ENCODE measurements at places on chromosomes 16 and 17.

- DNase-seq, result no peak
Measured at GRCh38 chr17:334974-335481, 17.6 kb downstream of the RPH3AL start.

DNA sequence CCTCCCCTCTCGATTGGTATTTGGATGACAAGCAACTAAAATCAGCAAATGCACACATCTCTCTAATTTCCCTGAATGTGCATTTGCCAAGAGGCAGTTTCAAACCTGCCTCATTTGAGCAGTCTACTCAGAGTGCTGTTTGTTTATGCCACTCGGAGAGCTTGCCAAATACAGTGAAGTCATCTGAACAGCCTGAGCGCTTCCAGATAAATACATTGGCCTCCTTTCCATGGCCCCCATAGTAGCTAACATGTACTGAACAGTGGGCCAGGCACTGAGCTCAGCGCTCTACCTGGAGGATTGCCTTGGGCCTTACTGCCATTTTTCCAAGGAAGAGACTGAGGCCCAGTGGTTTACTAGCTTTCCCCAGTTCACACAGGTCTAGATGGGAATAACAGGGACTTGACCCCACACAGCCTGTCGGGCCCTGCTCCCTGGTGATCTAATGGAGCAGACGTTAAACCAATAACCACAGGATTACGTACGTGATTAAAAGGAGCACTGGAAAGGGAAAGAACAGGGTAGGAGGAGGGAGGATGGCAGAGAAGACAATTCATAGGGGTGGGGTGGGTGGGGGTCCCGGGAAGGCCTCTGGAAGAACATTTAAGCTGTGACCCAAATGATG, 18.7 kb upstream of the ANKRD40CL start:
- no peak for DNase-seq

GRCh38 chr17:34420254-34420766, 57.3 kb upstream of the CCL1 start:
- peak; percentile 47 for DNase-seq

- no peak for DNase-seq
Measured at GRCh38 chr17:1076299-1076981, 79.5 kb downstream of the TIMM22 start.

DNA sequence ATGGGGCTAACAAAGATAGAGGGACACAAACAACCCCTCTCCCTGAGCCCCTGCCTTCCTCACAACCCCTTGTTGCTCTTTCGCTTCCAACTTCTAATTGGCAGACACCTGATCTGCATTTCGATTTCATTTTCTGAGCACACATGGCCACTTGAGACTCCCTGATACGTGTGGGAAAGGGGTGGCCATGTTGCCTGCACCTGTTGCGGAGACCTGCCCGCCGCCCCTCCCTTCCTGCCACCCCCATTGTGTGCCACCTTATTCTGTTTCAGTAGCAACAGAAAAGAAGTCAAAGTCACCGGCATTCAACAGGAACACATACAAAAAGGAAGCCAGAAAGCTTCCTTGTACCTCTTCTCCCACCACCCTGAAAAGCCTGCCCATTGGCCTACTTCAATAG, 254.7 kb upstream of the SOX9 start:
- DNase-seq, result no peak

DNA sequence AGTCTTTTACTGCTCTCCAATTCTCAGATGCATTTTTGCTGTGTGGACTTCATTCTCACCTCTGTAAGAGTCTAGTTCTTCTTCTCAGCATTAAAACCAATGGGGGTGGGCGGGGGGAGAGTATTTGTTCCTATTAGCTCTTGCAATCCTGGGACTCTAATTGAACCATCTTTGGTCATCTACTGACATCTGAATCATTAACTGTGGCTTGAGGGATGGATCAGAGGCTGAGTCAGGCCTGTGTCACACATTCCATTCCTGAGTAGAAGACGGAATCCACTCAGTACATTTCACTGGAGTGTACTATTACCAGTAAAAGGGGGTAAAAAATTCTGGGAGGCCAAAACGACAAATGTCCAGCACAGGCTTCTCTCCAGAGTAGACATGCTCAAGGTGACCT, 12.8 kb upstream of the ZNF23 start:
- DNase-seq, result no peak

- DNase-seq, result peak; percentile 87
Measured at GRCh38 chr17:75113798-75114551, 4.2 kb downstream of the ARMC7 start.

DNA sequence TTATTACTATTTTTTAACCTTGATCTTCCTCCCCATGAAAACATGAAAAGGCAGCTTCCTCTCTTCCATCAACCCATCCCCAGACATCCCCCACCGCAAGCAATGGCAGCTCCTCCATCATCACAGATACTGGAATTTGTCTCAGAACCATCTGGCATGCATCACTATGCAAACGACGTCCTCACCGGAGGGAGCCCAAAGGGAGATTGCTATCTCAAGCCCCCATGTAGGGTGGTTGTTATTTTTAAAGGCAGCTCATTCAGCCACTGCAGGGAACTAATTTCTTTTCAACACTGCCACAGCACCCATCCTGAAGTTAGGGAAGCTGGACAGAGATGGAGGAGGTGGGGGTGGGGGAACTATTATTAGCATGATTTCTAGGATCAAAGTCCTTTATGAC, 222.5 kb downstream of the FOXL1 start:
- DNase-seq, result no peak

GRCh38 chr17:63703556-63704258, 3.8 kb upstream of the LIMD2 start:
- no peak for DNase-seq

- DNase-seq, result no peak
Measured at GRCh38 chr16:15972046-15972868, 22.8 kb downstream of the ABCC1 start.

- peak; percentile 84 for DNase-seq
Measured at GRCh38 chr16:2720719-2721633, 952 bp upstream of the PRSS27 start.

DNA sequence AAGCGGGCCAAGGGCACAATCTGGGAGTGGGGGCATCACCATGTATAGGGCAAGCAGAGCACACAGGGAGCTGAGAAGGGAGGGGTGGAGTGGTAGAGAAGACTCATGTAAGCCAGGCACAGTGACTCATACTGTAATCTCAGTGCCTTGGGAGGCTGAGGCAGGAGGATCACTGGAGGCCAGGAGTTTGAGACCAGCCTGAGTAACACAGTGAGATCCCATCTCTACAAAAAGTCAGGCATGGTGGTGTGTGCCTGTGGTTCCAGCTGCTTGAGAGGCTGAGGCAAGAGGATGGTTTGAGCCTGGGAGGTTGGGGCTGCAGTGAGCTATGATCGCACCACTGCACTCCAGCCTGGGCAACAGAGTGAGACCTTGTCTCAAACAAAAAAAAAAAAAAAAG, 40.8 kb downstream of the ARHGAP27 start:
- DNase-seq, result no peak

DNA sequence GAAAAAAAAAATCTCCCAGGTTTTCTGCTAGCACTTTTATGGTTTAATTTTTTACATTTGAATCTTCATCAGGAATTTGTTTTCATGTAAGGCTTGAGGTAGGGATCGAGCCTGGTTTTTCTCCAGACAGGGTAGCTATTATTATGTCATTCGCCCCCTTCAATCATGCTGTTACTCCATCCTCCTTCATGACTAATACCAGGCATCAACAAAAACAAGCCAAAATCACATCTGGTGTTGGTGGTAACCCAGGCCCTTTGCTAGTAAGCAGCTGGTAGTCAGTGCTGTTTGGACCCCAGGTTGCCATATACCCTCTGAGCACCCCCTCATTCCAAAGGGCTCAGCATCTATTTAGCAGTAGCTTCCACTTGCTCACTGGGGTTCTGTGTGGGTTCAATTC, 29.5 kb downstream of the DRC3 start:
- no peak for DNase-seq

GRCh38 chr17:9313346-9313745, 262.3 kb downstream of the STX8 start:
- DNase-seq, result no peak

- no peak for DNase-seq
Measured at GRCh38 chr17:43834106-43834505, 1.2 kb upstream of the MPP3 start.

DNA sequence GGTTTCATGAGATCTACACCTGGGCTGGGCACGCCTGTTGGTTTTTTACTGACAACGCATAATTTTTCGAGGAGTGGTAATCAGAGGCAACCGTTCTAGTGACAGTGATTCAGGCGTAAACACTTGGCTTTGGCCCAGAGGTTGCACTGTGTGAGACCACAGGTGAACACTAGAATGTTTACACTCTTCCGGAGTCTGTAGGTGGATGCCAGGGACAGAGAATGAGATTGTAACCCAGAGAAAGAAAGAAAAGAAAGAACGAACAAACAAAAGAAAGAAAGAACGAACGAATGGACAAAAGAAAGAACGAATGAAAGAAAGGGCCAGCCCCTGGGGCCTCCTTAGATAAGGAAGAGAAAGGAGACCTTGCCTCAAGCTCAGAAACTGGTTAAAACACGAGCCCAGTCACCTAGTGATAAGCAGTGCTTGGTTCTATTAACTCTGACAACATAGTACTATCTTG, 113.2 kb downstream of the PRKCB start:
- no peak for DNase-seq

GRCh38 chr17:50832267-50832863, 3.0 kb upstream of the WFIKKN2 start:
- DNase-seq, result no peak

DNA sequence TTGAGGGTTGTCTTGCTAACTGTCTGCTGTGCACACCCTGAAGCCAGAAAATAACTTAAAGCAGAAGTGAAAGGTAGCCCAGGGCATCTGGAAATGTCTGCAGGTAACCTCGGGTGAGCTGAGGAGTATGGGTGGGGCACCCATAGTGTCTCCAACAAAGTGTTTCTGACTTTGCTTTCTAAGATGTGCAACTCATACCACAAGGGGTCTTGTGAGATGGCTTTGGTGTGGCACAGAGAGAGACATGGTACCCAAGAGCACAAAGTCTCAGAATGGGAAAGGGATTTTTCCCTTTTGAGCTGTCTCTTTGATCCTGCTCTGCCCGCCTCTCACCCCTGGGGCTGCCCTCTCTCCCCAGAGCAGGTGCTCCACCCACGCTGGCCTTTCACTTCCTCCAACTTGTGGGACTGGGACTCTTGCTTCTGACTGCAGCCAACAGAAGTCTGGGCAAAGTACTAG, 6.9 kb downstream of the CHD9 start:
- peak; percentile 53 for DNase-seq

- DNase-seq, result no peak
Measured at GRCh38 chr17:9936095-9936494, 31.0 kb upstream of the RCVRN start.

GRCh38 chr17:73256220-73256619, 5.5 kb downstream of the CPSF4L start:
- DNase-seq, result no peak

DNA sequence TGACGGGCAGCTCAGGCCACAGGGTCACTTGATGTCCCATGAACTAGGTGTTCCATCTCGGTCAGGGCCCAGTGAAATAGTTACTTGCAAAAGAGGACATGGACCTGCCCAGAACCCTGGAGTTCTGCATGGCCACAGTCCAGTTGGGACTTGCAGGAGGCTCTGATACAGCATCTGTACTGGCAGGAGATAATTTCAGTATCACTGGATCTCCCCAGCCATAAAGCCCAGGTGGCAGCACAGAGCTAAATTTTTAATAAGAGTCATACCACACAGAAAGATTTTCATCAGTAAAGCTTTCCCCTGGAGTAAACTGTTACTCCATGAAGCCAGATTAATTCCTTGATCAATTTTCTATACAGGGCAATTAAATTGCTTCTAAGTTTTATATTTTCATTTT, 18.0 kb upstream of the SLC16A5 start:
- DNase-seq, result peak; percentile 36

DNA sequence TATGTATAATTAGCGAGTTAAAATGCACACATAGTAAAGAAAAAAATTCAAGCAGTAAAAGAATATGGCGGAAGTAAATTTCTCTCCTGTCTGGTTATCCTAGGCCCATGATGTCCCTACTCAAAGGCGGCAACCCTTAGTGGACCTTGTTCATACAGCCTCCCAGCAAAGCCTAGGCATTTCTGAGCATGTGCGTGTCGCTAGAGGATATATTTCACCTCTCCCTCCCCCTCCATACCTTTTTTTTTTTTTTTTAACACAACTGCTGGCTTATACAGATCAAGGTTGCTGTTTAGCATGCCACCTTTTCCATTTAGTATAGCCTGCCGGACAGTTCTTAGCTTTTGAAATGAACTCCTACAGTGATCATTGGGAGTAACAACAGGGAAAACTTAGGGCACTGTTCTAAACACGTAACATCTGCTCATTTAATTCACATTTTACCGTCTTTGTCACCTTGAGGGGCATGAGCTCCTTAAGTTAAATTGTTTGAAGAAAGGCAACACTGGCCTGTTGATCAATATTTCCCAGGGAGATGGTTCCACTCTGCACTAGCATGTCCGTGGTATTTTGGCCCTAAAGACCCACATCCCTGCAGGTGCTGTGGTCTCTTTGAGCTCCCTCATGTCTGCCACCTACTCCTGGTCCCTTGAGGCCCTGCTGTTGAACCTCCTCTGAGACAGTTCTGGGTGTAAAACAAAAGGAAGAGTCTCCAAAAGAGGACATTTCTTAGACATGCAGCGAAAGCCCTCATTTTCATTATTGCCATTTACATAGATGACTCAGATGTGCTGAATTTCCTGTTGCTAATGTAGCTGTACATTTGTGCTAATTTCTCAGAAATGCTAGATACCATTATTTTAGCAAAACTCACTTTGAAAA, 4.1 kb upstream of the TNFRSF13B start:
- no peak for DNase-seq

GRCh38 chr17:58640202-58640601, 51.6 kb downstream of the TEX14 start:
- DNase-seq, result no peak

DNA sequence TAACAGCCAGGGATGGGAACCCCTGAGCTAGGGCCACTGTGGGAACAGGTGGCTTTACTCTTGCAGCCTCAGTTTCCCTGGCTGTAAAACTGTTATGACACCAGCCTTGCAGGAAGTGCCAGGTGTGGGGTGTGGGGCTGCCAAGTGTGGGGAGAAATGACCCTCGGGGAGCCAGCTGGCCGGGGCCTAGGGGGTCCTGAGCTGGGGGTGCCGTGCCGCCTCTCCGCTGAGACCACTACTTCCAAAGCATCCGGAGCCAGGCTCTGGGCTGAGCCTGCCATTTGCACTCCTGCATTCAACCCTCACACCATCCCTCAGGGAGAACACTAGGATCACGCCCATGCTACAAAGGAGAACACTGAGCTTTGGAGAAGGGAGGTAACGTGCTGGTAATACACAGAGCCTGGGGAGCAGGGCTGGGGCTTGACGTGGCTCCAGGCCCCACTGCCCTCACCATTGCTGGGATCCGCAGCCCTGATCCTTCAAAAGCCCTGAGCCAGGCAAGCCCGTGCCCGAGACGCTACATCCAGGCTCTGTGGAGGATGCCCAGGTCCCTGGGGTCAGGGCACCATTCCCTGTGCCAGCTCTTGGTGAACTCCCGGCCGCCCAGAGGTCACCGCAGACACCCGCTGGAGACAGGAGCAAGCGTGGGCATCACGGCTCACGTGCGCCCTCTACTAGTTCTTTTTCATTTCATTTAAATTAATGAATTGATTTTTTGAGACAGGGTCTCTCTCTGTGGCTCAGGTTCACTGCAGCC, 28.8 kb upstream of the GINS2 start:
- DNase-seq, result peak; percentile 68
